ENCODE measurements at places on chromosomes 3 and 15. TPM values are rescaled to one million over a fixed set of nuclear protein-coding genes. Genes with fewer than 3 reads are reported as not detected.

GRCh38 chr15:85950101-85950500 is 129.6 kb upstream of the AGBL1 start:
- peak; percentile 38 for DNase-seq

The STARD5 gene
- total RNA-seq = not detected

DNA sequence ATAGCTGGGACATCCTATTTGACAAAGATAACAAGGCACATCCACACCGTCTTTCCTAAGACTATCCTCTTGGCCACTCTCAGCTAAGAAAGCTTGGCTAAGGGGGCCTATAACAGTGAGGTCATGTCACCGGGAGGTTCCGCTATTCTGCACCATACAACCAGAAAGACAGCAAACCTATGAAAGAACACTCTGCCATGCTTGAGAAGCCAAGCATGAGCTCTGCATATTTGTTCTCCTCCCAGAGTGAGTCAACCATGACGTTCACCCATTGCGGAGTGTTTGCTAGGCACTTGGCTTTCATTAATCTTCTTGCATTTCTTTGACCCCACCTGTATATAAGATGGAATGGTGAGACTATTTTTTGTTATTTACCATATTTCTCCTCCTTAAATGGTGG is 141.2 kb downstream of the GMNC start:
- DNase-seq = no peak

DNA sequence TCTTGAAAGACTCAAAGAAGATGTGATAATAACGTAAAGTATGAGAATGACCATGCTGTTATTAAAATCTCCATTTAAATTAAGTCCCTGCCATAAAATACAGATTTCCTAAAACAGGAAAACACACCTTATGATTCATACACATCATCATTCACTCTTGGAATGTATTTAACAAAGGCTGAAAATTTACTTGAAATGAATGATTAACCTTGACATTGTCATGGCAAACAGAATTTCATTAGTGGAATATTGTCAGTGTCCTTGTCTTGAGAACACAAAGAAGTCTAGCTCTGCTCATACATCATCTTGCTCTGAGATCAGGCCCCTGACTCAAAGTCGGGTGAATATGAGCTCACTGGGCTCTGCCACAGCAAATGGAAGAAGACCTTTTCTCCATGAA is 313.9 kb downstream of the FGF12 start:
- DNase-seq = no peak

The NMNAT3 gene
- total RNA-seq = not detected

- no peak for DNase-seq
These were observed 389.8 kb downstream of the TBC1D5 start for GRCh38 chr3:17352620-17353019.

DNA sequence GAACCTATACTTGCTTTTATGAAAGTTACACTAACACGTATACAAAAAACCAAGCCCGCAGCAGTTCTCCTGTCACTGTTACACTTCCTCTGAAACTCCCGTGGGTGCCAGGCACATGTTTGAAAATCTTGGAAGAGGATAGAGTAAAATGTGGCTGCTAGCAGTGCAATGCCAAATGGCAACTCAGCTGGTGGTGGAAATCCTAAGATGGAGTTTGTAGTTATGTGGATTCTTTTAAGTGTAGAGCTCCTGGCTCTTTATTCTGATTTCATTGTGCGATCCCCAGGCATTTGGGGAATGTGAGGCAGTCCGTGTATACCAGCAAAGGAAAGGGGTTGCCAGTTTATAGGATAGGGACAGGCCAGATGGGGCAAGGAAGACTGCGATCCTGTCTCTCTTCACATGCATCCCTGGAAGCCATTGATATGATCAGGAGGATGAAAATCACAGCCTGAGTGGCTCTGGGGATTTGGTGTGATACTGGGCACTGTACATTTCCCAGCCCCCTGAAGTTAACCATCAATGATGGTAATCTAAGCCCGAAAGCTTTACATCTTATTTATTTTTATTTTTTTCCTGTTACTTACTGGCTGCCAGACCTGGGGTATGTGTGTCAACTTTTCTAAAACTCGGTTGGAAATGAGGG is 1.1 kb downstream of the STAC start:
- DNase-seq = peak; percentile 77

GRCh38 chr3:102240720-102241119 is 194.1 kb upstream of the ZPLD1 start:
- DNase-seq = no peak

The RYR3 gene
- not detected for total RNA-seq

GRCh38 chr3:70603103-70603502 is 290.7 kb upstream of the MDFIC2 start:
- DNase-seq = no peak

DNA sequence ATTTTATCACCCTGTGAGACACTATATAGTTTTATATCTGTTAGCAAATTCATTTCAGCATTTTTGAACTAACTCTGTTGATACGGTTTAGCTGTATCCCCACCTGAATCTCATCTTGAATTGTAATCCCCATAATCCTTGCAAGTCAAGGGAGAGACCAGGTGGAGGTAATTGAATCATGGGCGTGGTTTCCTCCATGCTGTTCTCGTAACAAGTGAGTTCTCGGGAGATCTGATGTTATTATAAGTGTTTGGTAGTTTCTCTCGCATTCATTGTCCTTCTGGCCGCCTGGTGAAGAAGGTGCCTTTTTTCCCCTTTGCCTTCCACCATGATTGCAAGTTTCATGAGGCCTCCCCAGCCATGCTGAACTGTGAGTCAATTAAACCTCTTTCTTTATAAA is 53.2 kb upstream of the TMC3 start:
- DNase-seq = no peak

DNA sequence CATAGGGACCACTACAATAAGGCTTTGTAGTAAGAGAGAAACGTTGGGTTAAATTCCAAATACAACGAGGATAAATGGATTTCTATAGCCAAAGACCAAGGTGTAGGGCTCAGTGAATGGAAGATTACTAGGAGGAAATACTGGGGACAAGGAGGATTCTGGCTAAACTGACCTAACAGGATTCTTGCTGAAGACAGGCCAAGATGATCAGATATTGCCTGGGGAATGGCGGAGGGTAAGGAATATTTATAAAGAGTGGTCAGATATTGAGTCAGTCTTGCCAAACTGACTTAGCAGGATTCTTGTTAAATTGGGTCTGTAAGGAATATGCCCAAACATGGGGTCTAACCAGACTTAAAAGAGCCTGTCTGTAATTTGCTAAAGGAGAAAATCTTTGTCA is 463.8 kb downstream of the EDEM1 start:
- no peak for DNase-seq

DNA sequence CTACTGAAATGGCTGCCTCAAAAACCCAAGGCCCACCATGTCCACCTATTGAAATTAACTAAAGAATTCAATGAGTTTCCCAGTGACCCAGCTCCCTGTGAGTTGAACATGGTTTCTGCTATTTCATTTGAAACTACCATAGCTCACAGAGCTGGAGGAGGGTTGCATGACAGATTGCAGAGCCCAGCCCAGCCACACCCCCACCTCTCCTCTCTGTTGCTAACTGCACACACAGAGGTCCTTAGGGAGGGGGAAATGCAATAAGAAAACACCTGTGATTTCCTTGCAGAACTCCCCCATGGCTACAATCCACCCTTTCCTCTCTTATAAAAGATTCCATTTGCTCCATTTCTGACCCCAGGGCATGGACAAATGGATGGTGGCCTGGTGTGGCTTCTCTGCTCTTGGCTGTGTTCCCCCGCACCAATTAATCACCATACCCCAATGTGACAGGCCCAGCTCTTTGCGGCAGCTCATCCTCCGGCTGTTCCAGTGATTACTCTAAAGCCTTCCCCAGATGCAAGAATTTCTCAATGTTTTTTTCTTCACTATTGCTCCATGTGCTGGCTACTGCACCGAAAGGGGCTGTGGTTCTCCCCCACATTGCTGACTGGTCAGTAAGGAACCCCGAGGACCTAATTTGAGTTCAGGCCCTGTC is 208.4 kb upstream of the KBTBD8 start:
- no peak for DNase-seq

The TM4SF1 gene
- total RNA-seq = 1,132 TPM

The SLC22A14 gene
- not detected for total RNA-seq

- no peak for DNase-seq
These were observed 7.2 kb upstream of the SEC22A start for GRCh38 chr3:123194552-123194951.

Measured in G401 (cell line).